Stimulated activated CD8-positive, alpha-beta memory T cell treated with anti-CD3 and anti-CD28 coated beads, Interleukin-7, amount 100 ng/mL, for 1 hour (primary cell): ENCODE measurements at places on chromosomes 4 and X.

DNA sequence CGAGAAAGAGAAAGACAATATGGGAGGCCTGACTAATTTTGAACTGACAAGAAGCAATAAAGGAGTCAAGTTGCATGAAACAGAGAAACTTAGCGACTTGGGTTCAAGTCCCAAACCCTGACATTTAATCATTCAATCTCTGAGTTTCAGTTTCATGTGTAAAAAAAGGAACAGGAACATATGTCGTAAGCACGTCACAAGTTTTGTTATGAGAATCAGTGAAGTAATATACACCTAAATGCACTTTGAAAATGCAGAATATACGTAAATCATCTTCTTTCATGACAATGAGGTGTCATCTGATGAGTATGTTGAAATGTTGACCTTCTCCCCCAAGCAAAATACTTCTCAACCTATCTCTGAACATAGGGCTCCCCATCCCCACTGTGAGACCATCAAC lies 10.4 kb downstream of the ACOT9 start:
- DNase-seq, result no peak

DNA sequence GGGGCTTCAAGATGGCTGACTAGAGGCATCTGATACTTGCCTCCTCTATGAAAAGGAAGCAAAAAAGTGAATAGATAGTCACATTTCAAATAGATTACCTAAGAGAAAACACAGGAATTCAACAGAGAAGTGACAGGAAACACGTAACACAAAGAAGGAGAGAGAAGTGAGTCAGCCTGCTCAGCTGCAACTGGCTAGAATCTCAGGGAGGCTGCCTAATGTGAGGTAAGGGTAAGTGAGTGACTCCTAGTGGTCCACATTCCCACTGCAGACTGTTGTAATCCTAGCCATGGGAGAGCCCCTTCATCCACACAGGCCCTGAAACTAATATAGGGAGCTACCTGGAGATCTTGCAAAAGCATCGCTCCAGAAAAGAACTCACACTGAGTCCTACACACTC lies 179.2 kb downstream of the SLC7A11 start:
- DNase-seq, result no peak

DNA sequence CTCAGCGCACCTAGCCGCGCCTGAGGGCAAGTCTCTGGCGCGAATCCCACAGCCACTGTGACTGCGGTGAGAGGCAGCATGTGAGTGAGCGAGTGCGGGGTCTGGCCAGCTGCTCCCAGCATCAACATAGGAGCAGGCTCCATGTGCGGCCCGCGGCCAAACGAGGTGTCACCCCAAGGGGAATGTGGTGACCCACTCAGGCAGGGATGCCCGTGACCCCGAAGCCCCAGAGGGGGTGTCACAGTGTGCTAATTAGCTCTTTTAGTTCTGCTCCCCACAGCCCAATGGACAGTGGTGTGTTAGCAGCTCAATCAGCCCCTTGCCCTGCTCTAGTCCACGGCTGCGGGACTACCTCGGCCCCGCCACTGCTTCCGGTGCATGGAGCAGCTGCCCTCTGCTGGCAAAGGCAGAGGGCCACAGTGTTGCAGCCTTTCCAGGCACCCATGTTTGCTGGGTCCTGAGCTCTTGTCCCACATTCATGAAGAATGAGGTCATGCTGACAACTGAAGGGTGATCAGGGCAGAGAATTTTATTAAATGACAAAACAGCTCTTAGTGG lies 61.4 kb downstream of the AGA start:
- no peak for DNase-seq

- DNase-seq, result no peak
Measured at GRCh38 chr4:169249214-169249973, 21.4 kb downstream of the SH3RF1 start.

DNA sequence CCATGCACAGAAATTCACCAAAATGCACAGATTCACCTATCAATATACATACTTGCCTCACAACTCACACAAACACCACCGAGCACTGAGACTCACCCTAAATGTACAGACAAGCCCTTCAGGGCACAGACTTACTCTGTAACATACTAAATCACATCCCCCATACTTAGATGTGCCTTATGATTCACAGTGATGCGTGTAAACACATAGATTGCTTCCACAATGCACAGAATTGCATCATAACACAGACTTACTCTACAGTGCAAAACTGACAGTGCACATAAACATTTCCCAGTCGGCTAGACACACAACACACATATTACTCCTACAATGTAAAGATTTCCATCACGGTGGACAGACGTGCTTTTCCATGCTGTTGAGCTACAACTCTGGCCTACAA lies 6.2 kb downstream of the LINC00632 start:
- DNase-seq, result no peak

- no peak for DNase-seq
Measured at GRCh38 chrX:150032742-150033141, 94.5 kb upstream of the EOLA2 start.

DNA sequence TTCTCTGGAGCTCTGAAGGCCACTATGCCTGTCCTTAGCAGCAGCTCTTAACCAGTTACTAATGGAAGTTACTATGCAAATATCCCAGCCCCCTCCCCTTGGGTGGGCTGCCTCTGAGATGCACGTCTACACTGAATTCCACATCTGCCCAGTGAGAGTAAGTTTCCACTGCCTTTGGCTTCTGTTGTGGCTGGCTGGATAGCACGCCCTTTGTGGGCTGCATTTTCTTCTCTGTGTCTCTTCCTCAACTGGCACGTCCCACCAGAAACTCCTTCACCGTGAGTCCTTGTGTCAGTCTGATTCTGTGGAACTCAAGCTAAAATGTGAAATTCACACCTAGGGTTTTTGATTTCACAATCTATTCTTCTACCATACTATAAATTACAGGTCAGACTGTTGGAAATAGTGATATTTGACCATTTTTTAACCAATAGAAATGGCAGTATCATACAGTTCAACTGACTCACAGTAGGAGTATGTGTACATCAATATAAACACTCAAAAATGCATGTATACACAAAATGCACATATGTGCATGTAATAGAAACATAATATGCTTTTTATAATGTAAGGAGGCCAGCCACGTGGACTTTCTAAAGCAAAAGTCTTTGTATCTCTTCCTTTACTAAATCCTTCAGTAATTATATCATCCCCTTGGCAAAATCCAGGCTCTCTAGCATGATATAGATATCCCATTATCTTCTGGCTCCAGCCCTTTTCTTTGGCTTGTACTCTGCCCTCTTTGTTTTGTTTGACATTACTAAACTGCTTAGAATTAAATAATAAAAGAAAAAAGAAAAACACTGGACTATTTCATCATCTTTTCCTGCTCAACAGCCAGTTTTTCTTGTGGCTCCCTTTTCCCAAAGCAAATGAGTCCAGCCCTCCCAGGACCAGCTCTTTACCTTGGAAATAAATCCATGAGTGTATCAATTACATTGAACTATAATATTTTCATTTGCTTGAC lies 33.2 kb upstream of the LDB2 start:
- no peak for DNase-seq

GRCh38 chr4:8840816-8841455 lies 30.7 kb downstream of the HMX1 start:
- DNase-seq, result no peak

GRCh38 chr4:123522081-123522480 lies 125.5 kb downstream of the SPRY1 start:
- no peak for DNase-seq

- no peak for DNase-seq
Measured at GRCh38 chrX:138775517-138775916, 64.0 kb upstream of the FGF13 start.

GRCh38 chr4:141081921-141082395 lies 51.3 kb downstream of the RNF150 start:
- no peak for DNase-seq

GRCh38 chrX:13764281-13764680 lies 29.7 kb downstream of the OFD1 start:
- no peak for DNase-seq

- DNase-seq, result no peak
Measured at GRCh38 chrX:2498781-2499302, 1.9 kb downstream of the DHRSX start.

DNA sequence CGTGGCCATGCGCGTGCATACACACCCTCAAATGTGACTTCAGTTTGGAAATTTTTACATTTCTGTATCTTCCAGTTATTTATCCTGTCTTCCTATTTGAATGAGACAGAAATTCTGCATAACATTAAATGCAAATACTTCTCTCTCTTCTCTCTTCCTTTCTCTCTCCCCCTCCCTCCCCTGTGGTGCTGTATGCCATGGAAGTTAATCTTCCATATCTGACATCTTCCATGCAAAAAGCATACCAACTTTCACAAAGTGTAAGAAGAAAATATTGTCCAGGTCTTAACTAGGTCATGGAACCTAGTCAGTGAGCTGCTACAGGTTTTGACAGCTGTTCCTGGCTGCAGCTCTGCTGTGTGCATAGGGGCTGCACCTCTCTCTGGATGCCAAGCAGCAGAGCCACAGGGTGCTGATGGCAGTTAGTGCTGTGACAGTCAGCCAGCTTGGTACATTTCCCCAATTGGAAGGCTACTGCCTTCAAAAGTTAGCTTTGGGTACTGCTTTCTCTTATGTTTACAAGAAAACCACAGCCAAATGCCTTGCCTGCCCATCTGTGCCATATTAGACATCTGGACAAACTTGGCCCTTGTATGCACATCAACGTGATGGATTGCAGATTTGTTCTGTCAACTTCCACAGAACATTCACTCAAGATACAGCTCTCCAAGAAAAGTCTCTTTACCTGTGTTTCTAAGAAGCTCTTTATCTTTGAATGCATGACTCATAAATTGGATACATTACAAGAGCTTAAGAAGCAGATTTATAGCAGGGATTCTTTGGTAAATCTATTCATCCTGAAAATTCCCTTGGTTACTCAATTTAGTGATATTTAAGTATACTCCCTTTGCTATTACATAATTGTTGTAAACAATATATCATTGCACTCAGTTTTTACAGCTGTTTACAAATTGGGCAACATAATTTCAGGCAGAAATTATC lies 623.8 kb downstream of the EPHA5 start:
- DNase-seq, result no peak

GRCh38 chr4:182896421-182896820 lies 20.8 kb downstream of the DCTD start:
- no peak for DNase-seq

DNA sequence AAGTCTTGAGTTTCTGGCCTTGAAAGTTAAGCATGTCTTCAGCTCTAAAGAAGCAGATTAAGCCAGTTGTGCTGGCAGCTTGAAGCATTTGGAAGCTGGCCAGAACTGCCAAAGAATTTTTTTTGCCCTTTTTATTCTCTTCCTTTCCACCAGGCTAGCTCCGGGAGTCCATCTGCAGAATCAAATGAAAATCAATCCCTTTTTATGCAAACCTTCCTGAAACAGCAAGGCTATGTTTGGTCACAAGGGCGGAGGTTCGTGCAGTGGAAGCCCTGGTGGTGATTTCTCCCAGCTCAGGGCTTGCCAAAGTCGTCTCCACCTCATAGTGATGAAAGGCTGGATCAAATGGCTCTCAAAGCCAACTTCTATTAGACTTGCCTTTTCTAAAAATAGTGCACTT lies 21.6 kb upstream of the C4orf54 start:
- no peak for DNase-seq

DNA sequence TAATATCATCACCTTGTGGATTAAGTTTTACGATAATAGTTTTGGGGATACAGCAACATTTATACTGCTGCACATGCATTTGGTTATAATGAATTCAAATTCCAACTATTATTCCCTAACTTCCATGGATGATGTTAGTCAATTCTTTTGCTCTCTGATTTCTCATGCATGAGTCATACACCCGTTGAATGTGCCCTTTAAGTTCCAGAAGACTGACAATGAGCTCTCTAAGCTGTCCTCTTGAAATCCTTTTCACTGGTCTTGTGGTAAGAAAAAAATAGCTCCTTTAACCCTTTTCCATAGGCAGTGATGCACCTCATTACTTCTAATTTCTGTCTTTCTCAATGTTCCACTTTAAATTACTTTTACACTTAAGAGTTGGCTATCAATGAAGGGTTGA lies 1095.2 kb upstream of the POU3F4 start:
- no peak for DNase-seq

DNA sequence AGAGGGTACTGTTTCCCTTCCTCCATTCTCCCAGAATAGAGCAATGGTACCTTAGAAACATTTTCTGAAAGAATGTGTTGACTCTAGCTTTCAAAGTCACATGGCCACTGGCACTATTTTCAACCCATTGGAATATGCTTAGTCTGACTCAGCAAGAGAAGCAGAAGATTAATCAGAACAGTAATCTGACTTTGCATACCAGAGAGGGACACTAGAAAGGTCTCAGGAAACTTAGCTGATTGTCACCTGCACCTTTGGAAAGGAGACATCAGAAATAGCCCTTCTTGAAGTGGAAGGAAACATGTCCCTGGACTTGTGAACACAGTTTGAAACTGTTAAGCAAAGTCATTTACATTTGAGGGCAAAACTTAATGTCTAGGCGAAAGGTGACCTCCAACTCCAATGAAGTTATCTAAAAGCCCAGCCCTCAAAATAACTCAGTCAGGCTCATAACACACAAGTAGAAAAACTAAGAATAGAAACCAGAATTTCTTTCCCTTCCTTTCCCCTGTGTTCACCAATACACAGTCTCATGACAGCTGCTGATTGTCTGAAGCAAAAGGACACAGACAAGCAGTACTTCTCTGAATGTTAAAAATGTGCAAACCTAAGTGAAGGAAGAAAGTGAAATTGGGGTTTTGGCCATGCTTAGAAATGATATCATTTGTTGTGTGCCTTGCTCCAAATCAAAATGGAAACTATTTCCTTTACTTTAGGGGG lies 270.8 kb downstream of the GRIA3 start:
- DNase-seq, result no peak

DNA sequence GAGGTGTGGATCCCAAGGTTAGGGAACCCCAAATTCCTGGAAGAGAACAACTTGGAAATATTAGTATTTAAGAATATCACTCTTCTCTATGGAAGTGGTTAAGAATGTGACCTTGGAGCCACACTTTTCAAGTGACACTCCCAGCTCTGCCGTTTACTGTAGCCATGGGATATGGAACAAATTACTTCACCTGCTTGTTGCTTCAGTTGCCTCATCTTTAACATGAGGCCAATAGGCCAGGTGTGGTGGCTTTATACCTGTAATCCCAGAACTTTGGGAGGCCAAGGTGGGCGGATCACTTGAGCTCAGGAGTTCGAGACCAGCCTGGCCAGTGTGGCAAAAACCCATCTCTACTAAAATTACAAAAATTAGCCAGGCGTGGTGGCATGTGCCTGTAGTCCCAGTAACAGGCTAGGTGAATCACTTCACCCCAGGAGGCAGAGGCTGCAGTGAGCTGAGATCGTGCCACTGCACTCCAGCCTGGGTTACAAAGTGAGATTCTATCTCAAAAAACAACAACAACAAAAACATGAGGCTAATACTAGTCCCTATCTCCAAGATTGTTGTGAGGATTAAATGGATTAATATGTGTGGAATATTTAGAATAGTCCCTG lies 13.0 kb downstream of the IL13RA1 start:
- DNase-seq, result no peak

- no peak for DNase-seq
Measured at GRCh38 chr4:100882661-100883060, 364.8 kb upstream of the EMCN start.

DNA sequence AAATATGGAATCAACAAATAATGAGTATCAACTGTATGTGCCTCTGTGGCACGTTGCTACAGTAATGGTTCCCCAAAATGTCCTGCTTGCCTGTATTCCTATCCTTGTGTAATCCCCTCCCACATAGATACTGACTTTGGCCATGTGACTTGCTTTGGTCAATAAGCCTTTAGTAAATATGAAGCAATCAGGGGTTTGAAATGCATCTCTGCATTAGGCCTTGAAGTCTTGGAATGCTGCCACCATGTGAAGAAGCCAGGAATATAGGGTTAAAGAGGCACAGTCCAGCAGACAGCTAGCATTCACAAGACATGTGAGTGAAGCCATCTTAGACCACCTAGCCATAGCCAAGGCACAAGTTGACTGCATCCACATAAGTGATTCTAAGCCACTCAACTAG lies 190.9 kb downstream of the GABRB1 start:
- no peak for DNase-seq
